ENCODE measurements at places on chromosomes 16 and 17.

- DNase-seq: no peak
Observed at GRCh38 chr17:49555495-49556222, 20.0 kb upstream of the NXPH3 start.

DNA sequence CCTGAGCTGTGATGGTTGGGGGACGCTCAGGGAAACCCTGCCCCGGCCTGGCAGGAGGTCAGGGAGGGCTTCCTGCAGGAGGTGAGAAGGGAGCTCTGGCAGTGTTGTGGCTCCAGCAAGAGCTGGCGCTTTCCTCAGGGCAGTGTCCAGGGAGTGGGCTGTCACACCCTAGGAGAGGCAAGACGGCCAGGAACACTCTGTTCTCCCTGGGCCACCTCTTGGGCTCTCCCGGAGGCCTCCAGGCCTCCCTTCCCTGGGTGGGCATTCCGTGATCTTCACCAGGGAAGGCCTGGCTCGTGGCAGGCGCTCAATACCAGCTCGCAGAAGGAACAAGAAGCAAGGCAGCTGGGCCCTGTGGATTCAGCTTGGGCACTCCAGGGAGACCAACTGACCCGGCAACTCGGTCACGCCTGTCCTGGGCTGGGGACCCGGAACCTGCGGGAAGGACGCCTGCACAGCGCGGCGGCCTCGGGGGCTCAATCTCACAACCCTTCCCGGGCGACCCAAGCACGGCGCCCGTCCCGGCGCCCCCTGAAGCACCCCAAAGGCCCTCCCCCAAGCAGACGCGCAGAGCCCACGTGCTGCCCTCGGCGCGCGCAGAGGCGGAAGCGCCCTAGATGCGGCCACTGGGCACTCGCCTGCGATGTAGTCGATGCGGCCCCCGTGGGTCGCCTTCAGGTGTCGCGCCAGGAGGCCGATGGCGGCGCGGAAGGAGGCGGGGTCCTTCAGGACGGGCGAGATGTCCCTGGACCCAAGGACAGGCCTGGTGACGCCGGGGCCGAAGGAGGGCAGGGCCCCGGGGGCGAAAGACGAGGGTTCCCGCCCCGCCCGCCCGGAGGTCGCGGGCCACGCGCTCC is 588 bp downstream of the APRT start:
- no peak for DNase-seq

DNA sequence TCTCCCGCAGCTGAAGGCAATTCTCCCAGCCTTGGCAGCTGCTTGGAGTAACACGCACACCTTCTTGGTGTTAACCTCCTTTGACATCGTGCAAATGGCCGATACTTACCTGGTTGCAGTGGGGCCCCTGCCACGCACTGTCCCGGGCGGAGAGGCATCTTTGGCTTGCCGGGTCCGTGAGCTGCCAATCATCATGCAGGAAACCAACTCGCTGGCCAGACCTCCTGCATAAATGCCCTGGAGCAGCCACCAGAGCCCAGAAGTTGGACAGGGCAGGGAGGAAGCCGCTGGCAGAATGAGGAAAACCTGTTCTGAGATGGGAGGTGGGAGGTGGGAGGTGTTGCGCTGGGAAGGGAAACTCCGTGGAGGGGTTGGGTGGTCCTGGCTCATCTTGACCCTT is 41.7 kb upstream of the CREBBP start:
- DNase-seq: no peak

DNA sequence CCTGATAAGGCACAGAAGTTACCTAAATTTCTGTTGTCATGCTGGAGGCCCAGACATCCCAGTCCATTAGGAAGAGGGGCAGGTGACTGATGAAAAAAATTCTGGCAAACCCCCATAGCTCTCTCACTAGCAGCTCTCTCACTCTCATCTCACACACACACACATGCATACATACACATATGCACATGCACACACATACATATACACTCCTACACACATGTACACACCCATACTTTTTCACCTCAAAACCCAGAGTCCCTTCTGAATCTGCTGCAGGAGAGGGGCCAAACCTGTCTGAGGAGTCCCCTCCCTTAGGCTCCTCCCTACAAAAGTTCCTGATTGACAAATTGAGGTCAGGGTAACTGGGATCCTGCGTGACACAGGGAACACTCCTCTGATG is 22.6 kb upstream of the SDR42E2 start:
- no peak for DNase-seq

DNA sequence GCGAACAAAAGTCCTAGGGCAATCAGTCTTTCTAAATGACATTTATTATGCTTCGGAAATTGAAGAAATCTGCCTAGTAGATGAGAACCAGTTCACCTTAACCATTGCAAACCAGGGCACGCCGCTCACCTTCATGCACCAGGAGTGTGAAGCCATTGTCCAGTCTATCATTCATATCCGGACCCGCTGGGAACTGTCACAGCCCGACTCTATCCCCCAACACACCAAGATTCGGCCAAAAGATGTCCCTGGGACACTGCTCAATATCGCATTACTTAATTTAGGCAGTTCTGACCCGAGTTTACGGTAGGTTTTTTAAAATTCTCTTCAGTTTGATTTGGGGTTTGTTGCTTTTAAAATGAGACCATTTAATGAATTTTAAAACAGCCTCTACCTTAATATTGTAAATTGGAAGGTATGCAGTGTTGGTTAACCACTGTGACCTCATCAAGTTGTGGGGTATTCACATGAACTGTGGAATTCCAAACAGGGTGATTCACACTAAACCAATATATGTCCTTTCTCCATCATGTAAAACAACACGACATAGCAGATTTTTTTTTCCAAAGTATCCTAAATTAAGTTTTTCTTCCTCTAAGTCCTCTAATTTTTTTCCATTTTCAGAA is 6.2 kb upstream of the EVI2A start:
- no peak for DNase-seq

GRCh38 chr17:68957944-68958343 is 2.8 kb upstream of the ABCA8 start:
- DNase-seq: no peak

DNA sequence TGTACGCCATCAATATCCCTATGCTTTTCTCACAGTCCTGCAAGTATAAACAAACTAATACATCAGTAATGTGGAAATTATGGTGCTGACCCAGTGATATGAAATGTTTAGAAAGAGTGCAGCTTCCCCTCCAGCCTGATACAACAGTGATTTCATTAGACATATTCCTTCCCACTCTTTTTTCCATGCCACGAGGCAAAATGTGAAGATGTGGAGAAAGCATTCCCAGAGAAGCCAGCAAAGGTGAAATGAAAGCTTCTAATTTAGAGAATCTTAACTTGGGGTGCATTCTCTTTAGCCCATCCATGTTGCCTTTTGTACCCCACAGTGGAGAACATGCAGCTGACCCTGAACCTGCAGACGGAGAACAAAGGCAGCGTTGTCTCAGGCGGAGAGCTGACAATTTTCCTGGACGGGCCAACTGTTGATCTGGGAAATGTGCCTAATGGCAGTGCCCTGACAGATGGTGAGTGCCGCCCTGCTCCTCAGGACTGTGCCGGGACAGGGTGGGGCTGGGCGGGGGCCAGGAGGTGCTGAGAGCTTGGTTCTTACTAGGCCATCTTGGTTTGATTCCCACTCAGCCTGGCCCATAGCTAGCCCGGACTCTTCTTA is 77.8 kb downstream of the WWP2 start:
- DNase-seq: no peak

DNA sequence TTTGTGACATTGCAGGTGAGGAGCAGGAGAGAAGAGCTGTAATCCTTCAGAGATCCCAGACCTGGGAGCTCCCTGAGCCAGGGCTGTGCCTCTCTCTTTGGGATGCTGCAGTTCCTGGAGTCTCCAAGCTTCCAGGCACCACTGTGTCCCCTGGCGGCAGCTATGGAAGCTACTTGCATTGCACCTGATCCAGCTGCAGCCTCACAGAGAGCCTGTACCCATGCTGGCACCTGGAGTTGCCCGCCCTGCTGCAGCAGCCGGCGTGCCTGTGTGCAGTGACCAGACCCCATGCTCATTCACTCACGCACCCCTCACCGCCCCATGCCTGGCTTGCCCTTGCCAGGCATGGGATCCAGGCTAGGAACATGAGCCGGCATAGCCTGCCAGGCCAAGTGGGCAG is 51.8 kb upstream of the MED9 start:
- DNase-seq: no peak

DNA sequence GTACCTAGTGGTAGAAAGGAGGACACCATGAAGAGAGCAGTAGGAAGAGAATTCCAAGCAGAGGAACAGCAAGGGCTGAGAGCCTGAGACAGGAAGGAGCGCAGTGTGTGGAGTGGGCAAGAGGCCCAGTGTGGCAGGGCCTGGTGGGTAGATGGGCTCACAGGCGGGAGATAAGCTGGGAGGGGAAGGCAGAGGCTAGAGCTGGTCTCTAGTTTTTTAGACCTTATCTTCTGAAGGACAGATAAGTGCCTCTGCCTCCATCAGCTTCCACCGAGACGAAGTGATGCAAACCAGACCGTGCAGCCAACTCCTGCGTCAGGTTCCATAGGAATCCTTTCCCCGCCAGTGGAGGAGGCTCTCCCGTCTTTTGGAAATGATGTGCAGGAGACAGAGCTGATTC is 33.6 kb downstream of the CDH1 start:
- DNase-seq: no peak

- DNase-seq: no peak
Observed at GRCh38 chr17:17983376-17983775, 10.7 kb downstream of the DRC3 start.

- no peak for DNase-seq
Observed at GRCh38 chr16:48560692-48561091, 49.3 kb downstream of the N4BP1 start.

GRCh38 chr16:88023366-88023765 is 72.1 kb downstream of the BANP start:
- DNase-seq: no peak

- no peak for DNase-seq
Observed at GRCh38 chr17:64940055-64940454, 20.8 kb upstream of the LRRC37A3 start.

GRCh38 chr17:21162394-21162775 is 35.6 kb downstream of the DHRS7B start:
- DNase-seq: no peak

- no peak for DNase-seq
Observed at GRCh38 chr17:15157051-15157450, 108.1 kb downstream of the PMP22 start.
